ENCODE measurements at places on chromosomes 7 and 10.

- DNase-seq: no peak
Observed at GRCh38 chr7:142964502-142965246, 2.5 kb upstream of the KEL start.

- DNase-seq: no peak
Observed at GRCh38 chr10:120813085-120813484, 38.1 kb upstream of the WDR11 start.

DNA sequence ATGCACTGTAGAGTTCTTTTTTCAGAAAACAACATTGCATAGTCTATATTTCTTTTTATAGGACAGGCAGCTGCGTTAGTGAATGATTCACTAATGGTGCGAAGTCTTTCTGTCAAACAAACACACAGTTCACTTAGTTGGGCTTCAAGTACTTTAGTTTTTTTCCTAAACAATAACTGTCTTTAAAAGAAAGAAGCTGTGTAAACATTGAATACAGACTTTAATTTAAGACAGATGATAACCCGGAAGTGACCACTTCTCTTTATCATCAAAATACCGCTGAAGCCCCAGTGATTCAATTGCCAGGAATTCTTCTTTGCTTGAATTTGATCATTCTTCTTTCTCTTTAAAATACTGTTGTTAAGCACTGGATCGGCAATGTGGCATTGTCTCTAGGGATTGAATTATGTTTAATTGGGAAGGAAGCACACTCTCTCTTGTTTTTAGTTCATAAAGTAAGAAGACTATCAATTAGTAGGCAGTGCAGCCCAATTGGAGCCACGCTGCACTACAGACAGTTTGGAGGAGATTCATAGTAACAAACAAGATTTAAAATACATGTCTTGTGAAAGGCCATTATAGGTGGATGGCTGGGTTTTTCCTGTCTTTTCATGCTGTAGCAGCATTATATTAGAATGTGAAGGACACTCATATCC, 30.4 kb downstream of the CNTNAP2 start:
- DNase-seq: no peak

DNA sequence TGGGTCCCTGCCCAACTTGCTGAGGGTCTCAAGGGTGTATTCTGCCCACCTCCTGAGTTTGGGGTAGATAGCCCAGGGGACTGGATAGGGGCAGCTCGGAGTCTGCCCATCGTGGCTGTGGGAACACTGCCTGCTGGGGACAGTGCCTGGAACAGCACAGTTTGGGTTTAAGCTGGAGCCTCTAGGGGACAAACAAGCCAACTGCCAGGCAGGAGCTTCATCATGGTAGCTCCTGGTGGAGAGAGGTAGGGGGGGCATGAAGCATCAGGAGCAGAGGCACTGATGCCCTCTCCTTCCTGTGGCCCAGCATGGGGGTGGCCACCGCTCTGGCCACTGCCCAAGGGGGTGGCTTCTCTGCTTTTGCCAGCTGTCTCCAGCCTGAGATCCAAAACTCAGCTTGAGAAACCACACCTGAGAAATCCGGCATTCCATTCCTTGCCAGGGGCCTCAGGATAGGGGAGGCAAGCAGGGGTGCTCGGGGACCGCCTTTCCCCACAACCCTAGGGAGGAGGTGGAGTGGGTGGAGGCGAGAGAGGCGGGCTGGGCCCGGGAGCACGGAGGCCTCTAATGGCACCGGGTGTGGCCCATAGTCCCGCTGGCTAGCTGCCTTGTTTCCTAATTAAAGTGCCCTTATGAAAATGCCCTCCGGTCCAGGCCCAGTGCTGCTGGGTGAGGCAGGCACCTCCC, 47.6 kb downstream of the UNC5B start:
- DNase-seq: no peak

DNA sequence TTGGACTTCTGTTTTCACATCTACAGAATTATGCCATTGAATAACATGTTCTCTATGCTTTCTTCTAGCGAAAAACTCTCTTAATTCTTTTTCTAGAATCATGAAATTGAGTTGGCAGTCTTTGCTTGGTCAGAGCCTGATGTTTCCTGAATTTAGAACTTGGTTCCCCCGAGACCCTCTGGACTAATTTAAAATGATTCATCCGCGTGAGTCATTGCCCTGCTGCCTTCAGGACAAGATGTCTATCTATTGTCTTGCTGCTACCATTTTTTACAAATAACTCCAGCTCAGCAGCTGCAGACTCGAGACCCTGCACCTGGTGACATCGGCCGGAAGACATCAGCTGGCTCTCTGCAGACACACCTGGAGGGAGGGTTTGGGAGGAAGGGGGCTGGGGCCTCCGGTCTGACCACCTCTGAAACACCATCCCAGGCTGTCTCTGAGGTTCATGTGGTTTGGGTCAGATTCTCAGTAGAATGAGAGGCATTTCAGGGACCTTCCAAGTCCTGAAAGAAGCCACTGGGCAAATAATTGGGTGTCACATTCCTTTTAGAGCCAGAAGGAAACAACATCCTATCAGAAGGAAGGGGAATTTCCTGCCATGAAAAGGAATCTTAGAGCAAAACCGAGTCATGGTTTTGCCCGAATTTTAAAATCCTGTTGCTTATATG, 20.9 kb upstream of the KLF6 start:
- no peak for DNase-seq

DNA sequence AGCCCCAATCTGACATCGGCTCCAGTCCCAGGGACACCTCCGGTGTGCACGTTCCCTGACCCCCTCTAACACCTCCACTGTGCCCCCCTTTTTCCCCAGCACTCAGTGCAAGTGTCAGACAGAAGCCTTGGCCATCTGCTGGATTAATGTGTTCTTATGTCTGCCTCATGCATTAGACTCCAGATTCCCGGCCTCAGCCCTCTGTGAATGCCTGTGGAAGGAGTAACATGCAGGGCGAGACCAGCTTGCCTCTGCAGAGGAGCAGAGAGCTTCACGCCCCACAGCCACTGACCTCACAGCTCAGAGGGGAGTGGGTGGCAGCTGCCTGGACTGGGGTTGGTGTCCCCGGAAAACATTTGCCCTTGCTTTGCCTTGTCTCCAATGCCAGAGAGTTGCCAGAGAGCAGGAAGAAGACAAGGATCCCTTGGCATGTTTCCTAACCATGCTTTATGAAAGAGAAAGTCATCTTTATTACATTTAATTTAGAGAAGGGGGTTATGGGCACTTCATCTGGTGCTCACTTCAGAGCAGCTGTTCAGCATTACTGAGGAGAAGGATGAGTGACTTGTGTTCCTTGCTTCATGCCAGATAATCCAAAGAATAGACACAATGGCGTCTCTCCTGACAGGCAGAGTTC, 91.6 kb upstream of the CXCL12 start:
- no peak for DNase-seq

DNA sequence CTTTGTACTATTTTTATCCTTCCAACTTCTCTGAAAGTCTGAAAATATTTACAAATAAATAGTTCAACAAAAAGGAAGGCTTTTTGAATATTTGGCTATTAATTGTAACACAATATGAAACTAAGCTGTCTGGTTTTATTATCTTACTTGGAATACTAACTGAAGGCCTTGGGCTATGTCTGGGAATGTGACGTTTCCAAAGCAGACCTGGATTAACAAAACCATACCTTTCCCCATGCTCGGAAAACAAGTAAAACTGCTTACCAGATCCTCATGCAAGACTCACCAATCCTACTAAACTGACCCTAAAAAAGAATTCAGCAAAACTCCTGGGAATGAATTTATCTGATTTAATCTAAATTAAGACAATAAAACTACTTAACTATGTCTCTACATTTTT, 116.4 kb downstream of the ATE1 start:
- DNase-seq: no peak

DNA sequence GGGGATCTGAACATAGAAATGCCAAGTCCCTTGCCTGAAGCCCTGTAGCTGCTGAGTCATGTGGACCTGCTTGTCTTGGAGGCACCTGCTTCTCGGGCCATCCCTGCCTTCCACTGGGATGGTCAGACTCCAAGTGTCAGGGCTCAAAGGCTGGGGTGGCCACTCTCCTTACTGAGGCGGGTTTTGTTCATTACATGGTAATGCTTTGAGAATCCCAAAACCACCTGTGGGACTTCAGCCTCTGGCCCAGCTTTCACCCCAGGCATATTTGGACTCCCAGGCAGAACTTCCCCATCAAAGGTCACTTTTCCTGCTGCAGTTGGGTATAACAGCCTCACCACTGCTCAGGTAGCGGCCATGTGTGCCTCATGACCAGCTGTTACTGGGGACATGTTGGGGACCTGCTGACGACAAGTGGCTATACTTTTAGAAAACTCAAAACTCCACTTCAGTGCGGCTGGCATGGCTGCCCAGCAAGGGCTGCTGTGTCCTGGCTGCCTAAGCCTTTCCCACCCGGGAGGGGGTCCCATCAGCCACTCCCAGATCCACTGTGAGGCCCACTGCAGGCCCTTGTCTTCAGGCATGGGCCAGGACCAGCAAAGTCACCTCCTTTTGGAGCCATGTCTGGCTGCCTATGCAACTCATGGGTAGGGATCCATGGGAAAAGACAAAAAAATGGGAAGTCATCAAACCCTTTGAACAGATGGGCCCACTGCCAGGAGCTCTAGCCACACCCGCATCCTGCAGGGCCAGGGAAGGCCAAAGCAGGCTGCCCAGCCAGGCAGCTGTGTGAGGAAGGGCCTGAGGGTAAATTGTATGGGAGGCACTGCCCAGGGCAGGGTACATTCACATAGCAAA, 96.7 kb downstream of the ARHGAP22 start:
- DNase-seq: no peak

DNA sequence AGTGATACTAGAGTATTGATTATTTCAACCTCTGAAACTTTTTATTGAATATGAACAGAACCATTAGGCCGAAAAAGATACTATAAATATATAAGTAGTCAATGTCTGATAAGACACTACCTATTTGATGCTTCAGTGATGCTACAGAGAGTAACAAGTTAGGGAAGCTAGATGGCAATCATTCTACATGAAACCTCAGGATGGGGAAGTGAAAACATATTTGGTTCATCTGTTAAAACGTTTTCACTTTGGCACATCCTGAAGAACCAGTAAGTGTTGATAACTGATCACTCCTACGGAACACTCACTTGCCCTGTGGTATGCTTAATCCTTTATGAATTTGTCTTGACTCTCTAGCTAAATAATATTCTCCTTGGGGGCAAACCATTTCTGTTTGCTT, 1064.9 kb downstream of the NXPH1 start:
- DNase-seq: no peak

DNA sequence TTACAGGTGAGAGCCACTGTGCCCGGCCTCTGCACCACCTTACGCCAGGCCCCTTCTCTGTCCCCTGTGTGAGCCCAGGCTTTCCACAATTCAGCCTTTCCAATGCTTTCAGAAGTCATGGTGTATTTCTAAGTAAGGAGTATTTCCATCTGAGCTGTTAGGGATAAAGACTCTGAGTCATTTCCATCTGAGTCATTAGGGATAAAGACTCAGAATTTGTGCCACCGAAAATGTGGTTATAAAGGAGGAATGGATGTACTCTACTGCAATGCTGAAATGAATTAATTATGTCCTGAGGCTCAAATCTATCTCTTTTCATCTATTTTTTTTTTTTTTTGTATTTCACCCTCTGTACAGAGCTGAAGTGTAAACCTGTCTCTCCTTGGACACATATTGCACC, 84.0 kb downstream of the GATA3 start:
- DNase-seq: no peak

DNA sequence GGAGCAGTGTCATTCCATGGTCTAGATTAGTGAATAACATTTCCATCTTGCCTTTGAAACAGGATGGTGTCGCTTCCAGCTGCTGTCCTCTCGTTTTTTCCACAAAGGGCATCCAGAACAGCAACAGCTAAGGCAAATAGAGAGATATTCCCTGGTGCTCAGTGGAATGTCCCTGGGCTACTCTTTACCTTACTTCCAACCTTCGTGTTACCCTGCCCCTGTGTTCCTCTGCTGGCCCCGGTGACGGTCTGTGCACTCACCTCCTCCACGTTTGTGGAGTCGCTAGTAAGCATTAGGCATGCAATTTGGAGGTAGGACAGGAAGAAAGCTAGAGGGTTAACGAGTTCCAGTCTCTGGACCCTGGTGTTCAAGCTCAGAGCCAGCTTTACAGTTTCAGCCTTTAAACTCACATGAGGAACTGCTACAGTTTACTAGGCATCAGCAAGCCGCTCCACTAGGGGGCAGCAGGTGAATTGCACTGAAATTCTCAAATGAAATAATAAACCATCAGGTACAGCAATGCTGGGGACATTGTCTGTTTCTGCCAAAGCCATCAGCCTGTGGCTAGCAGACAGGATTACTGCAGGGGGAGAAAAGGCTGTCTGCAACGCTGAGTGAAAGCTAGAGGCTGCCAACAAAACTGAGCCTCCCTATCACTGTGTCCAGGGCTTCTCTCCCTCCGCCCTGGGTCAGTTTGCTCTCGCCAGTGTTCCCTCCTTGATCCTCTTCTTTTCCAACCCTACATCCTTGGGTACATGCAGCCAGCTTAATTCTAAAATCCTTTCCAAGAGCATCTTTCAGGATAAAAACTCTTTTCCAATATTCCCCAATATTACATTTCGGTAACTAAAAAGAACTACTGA, 9.0 kb downstream of the MRPL32 start:
- DNase-seq: peak; percentile 39

GRCh38 chr10:20688797-20689544, 208.1 kb downstream of the NEBL start:
- no peak for DNase-seq

- no peak for DNase-seq
Observed at GRCh38 chr7:151715666-151716315, 161.1 kb downstream of the PRKAG2 start.

- no peak for DNase-seq
Observed at GRCh38 chr10:80108576-80109239, 23.8 kb upstream of the PLAC9 start.

DNA sequence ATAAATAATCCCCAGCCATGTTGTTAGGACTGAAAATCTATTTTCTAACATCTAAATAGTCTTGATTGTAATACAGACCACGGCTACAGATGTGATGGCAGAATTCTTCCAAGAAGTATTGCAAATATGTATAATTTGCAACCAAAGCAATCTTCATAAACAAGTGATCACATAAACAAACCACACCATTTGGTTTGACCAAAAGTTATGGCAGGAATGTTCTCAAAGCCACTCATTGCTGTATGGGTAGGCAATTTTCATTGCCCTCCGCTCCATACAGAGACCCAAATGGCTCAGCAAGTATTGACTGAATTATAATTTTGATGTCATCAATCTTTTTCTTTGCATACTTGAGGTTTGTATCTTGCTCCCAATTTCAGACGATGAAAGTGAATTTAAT, 19.0 kb upstream of the RHOBTB1 start:
- no peak for DNase-seq

All from activated CD4-positive, CD25-positive, alpha-beta regulatory T cell (primary cell).